ENCODE measurements at places on chromosomes 7 and 10.

GRCh38 chr10:92284112-92284704 is 6.7 kb downstream of the CPEB3 start:
- no peak for DNase-seq

DNA sequence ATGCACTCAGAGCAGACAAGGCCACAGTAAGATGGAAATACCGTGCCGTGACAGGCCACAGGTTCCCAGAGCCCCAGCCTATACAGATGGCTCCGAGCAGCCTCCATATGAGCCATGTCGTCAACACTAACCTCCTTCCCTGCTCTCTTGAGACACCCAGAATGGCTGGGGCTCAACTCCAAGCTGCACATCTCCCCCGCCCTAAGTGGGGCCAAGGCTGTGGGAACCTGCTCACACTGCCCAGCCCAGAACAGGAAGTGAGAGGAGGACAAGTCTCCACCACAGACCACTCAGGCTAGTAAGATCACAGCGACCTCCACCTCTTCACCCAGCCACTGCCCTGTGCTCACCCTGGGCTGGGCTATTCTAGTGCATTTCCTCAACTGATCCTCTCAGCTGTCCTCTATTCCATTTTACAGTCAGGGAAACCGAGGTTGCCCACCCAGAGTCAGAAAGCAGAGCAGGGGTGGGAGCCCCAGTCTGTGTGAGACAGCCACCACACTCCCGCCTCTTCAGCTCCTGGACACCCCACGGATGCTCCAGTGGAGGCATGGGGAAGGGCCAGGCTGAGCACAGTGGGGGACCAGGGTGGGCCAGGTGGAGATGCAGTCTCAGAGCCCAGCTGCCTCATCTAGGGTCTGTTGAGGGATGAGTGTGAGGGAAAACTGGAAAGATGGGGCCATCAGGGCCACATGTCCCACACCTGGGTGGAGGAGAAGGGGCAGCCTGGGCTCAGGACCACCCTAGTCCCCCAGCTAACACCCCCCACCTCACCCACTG is 11.6 kb downstream of the GRID1 start:
- no peak for DNase-seq

DNA sequence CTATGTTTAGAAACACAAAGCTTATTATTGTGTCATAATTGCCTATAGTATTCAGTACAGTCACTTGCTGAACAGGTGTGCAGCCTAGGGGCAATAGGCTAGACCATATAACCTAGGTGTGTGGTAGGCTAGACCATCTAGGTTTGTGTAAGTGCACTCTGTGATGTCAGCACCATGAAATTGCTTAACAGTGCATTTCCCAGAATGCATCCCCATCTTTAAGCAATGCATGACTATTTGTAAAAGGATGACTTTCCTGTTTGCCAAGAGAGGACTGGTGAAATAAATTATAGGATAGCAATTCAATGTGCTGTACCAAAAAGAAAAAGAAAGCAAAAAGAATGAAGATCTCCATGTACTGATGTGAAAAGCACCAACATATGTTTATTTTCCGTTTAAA is 288.7 kb upstream of the AUTS2 start:
- DNase-seq: no peak

GRCh38 chr7:107865956-107866775 is 24.8 kb upstream of the DLD start:
- DNase-seq: no peak

GRCh38 chr10:43751646-43752045 is 103.0 kb upstream of the ZNF32 start:
- DNase-seq: no peak

GRCh38 chr7:132799081-132799413 is 222.8 kb upstream of the PLXNA4 start:
- DNase-seq: no peak

DNA sequence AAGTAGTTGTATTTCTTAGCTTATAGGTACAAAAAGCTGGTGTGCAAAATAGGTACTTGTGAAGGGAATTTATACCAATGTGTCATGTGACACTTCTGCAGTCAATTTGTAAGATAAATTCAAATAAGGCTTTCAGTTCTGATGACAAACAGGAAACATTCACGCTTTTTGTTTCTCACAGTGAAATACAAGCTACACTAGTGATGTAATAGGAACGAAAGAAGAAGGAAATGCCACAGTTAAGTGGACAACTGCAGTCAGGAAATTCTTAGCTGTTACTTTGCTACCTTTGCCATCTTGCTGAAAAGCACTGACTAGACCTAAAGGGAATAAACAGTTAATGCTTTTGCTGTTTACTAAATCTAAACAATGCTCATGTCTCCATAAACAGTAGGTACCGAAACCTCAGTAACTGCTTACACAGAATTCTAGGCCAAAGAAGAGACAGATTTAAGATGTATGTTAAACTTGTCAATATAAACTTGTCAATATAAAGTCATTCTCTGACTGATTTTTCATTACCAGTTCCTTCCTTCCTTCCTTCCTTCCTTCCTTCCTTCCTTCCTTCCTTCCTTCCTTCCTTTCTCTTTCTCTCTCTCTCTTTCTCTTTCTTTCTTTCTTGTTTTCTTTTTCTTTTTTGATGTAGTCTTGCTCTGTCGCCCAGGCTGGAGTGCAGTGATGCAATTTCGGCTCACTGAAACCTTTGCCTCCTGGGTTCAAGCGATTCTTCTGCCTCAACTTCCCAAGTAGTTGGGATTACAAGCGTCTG is 10.1 kb downstream of the OTUD1 start:
- no peak for DNase-seq

- DNase-seq: no peak
Measured at GRCh38 chr7:98227939-98228338, 16.7 kb downstream of the BHLHA15 start.

DNA sequence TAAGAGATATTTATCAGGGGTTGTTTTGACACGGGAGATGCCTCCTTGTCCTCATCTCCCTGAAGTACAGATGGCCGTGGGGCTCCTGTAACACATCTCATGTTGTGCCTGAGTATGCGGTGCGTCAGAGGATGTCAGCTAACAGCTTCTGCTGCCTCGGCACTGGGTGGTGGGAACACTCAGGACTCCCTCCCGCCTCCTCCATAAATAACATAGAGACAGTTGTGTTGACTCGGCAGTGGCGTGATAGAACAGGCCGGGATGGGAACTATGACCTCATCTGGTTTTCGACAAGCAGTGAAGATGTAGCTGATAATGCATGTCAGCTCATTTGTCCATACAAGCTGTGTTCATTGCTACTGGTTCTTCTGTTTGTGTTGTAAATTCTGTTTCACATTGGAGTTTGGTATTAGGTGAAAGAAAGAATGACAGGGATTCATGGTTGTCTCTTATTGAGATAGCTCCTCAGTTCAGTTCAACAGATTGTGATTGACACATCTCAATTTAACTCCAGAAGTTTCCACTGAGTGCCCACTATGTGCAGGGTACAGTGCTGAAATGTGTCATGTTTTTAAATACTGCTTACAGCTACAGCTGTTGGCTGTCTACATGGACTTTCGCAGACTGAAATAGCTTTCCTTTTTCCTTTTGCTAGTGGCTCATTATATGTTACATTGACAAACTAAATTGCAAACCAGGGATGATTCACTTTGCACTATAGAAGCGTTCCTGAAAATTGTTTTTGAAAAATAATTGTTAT is 87.4 kb downstream of the CHN2 start:
- no peak for DNase-seq

- no peak for DNase-seq
Measured at GRCh38 chr10:126064512-126064911, 168.1 kb downstream of the FANK1 start.

DNA sequence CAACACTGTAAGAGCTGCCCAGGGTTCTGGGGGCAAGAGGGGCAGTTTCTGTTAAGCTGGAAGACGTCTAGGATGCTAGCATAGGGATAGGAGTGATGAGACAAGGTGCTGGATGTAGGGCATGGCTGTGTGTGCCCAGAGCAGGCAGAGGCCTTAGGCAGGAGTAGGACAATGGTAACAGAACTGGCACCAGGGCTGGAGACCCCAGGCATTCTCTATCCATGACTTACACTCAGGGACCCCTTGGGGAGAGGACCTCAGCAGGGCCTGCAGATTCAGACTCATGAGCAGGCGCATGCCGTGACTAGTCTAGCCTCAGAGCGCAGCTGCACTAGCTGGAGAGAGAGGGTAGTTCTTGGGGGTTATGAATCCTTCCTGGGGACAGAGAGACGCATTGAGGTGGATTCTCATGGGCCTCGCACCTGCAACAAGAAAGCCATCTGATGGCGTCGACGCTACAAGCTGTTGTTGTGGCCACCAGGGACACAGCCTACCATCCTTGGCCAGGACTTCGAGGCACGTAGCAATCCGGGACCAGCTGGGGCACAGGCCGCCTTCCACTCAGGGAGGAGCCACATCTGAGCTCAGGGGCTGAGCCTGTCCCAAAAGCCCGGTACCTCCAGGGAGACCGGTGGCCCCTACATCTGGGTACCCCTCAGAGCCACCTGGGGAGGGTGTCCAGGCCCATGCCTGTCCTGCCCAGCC is 474.1 kb downstream of the PTPRN2 start:
- DNase-seq: no peak

All from activated CD4-positive, alpha-beta T cell treated with anti-CD3 and anti-CD28 coated beads for 4 hours (primary cell).